T47D (cell line): ENCODE measurements at places on chromosomes 1 and 21.

- DNase-seq: no peak
Measured at GRCh38 chr1:230798491-230798890, 51.3 kb downstream of the CAPN9 start.

DNA sequence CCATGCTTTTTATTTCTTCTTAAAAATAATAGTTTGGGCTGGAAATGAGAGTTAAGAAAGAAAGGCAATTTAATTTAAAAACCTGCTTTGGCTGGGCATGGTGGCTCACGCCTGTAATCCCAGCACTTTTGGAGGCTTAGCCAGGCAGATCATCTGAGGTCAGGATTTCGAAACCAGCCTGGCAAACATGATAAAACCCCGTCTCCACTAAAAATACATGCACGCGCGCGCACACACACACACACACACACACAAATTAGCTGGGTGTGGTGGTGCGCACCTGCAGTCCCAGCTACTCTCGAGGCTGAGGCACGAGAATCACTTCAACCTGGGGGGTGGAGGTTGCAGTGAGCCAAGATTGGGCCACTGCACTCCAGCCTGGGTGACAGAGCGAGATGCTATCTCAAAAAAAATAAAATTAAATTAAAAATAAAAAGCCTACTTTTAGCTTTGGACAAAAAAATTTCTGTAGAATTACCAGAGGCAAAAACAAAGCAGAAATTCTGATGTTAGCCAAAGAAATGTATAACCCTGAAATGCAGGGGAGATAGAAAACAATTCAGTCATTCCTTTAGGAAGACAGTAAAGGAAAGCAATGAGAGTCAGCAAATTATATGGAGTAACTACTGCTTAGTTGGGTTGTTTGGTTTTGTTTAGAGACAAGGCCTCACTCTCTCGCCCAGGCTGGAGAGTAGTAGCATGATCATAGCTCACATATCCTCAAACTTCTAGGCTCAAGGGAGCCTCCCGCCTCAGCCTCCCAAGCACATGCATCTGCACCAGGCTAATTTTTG, 15.7 kb upstream of the IPP start:
- no peak for DNase-seq

DNA sequence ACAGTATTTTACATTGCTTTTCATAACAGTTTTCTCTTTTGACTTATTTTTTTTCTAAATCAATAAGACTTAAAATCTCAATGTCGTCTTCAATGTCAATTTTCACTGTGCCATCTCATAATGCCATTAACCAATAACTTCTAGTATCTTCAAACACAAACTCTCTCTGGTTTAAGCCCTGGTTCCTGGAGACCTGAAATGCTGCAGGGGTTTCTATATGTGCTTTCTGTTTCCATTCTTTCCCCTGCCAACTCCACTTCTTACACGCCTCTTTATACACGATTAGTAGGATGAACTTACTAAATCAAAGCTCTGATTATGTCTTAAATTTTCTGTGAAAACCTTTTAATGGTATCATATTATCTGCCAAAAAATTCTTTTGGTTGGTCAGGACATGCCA, 191.4 kb downstream of the AMY1C start:
- no peak for DNase-seq

GRCh38 chr1:7295946-7296345, 475.1 kb upstream of the VAMP3 start:
- DNase-seq: no peak

GRCh38 chr1:207691841-207692240, 46.9 kb downstream of the CR1L start:
- DNase-seq: peak; percentile 26

DNA sequence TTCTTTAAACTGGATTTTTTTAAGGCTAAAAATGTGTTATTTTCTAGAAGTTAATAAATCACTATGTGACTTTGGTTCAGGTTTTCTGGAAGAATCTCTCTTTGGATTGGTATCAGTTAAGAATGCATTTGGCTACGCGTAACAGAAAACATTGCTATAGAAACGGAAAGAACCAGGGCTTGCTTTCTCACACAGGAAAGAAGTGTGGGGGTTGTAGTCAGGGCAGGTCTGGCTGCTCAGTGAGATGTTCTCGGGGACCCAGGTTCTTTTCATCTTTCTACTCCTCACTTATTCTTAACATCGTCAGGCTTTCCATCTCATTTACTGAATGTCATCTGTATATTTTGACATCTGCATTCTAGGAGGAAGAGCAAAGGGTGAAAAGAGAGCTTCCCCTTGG, 191.4 kb downstream of the ZBTB18 start:
- no peak for DNase-seq

- no peak for DNase-seq
Measured at GRCh38 chr1:203425663-203425975, 50.0 kb upstream of the PRELP start.

GRCh38 chr1:158203693-158204457, 23.2 kb downstream of the CD1D start:
- DNase-seq: peak; percentile 77

DNA sequence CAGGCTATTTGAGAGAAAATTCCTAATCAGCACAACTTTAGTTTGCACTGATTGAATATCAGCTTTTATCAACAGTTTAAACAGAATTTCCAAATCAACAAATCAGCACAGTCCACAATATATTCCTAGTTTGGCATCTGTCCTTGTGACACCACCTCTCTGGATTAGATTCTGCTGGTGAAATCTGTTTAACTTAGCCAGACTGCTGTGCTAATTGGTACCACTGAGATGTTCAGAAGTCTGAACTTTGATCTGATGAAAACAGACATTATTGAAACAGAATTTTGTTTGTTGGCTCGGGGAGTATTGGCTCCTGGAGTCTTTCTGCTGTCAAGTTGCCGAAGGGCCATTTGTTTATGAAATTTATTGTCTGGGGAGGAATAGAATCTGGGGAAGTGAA, 17.0 kb upstream of the NGF start:
- no peak for DNase-seq

- no peak for DNase-seq
Measured at GRCh38 chr21:42148584-42148983, 70.4 kb upstream of the ABCG1 start.

DNA sequence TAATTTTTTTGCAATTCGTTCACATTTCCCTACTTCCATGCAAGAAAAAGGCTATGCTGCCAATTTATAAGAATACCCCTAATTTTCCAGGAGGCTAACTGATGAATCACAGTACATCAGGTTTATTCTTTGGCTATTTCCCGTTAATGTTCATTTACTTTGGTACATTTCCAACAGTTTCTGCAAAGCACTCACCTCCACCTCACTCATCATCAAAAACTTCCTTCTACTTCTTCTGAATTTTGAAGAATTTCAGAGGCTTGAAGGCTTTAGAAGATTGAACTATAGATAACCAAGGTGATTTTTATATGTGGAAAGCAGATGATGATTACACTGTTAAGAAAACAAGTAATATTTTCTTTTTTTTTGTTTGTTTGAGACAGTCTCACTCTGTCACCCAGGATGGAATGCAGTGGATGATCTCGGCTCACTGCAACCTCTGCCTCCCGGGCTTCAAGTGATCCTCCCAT, 60.5 kb upstream of the HP1BP3 start:
- DNase-seq: no peak
